ENCODE measurements at places on chromosomes 3 and 15. TPM values are rescaled to one million over a fixed set of nuclear protein-coding genes. Genes with fewer than 3 reads are reported as not detected.

GRCh38 chr3:197522881-197523441 lies 32.8 kb downstream of the BDH1 start:
- DNase-seq, result no peak

The LRTM1 gene
- total RNA-seq, result not detected

The ABI3BP gene
- 0.54 TPM for total RNA-seq

DNA sequence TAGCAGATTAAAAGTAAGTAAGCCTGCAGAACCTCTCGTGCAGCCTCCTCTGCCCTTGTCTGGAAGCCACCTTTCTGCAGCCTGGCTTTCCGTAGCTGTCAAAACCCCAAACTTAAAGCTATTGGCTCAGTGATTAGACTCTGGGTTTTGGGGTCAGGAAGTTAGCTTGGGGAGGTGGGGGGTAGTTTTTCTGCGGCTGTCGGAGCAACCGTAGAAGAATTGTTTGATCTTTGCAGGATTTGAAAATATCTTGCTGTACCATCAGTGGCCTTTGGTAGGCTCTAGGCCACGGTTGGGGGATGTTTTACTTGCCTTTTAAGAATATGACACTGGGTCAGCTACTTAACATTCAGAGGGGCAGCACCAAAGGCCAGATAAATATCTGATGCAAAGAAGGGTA lies 88.4 kb upstream of the RASGRP1 start:
- DNase-seq, result no peak

The ESYT3 gene
- 6.3 TPM for total RNA-seq

The CCRL2 gene
- 7.2 TPM for total RNA-seq

The RAB11A gene
- total RNA-seq, result 189 TPM

DNA sequence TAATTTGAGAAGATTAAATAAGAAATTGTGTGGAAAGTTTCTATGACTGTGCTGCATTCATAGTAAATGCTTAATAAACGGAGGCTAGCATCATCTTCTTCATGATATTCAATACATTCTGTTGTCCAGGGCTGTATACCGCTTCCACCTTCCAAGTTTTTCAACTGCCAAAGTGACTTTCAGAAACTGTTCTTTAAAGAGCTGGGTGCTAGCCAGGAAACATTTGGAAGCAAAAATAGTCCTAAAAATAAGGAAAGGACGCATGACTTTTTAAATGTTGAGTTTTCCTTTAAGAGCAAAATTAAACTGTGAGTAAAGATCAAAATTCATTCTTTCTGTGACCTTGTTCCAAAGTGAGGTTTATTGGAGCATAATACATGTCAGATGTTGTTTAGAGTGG lies 9.4 kb upstream of the ERC2 start:
- no peak for DNase-seq

The CCDC71 gene
- 59.2 TPM for total RNA-seq

The SLC22A14 gene
- 0.12 TPM for total RNA-seq

The TBL1XR1 gene
- total RNA-seq, result 49.6 TPM

DNA sequence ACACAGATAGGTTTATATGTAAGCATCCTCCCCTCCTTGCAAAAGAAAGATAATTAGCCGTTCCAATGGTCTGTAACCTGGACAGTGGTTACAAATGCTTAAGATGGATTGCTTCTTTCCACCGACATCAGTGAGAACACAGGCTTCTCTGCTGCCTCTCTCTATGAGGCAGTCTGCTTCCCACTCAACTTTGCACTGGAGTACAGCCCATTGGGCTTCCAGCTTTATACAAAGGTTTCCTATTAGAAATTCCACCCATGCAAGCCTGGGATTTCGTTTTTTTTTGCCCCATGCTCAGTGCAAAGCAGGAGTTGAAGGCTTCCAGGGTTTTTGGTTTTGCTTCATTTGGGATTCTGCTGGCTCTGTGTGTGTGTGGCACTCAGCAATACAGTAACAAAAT lies 47.3 kb upstream of the C3orf22 start:
- DNase-seq, result no peak

- DNase-seq, result no peak
Measured at GRCh38 chr3:27905625-27906024, 183.5 kb upstream of the EOMES start.

- DNase-seq, result peak; percentile 10
Measured at GRCh38 chr3:132433121-132433520, 15.8 kb downstream of the DNAJC13 start.

The NSUN3 gene
- total RNA-seq, result 6.0 TPM

DNA sequence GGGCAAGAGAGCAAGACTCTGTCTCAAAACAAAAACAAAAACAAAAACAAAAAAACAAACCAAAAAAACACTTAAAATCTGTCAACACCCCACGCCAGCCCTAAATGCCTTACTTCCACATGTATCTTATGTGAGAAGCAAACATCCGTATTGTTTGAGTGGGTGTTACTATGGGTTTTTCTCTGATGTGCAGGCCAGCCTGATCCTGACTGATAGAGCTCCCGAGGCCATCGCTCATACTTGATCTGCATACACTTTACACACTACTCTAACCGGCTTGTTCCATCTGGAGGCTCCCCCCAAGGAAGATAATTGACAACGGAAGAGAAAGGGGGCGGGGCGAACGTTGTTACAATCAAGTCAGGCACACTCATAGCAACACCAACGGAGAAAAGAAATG lies 237.4 kb downstream of the TBL1XR1 start:
- DNase-seq, result no peak

- no peak for DNase-seq
Measured at GRCh38 chr3:127456471-127457093, 134.0 kb downstream of the TPRA1 start.

- no peak for DNase-seq
Measured at GRCh38 chr15:41917767-41918430, 24.0 kb upstream of the SPTBN5 start.

The CLDN1 gene
- total RNA-seq, result 0.48 TPM

The ITIH1 gene
- not detected for total RNA-seq

- DNase-seq, result no peak
Measured at GRCh38 chr3:49553324-49553691, 969 bp upstream of the BSN start.

The NR2E3 gene
- 0.09 TPM for total RNA-seq

The NANOGP8 gene
- not detected for total RNA-seq

Measured in cardiac muscle cell (in vitro differentiated cells and primary cell).